ENCODE measurements at places on chromosomes 4 and X.

GRCh38 chrX:81996166-81996565, 794.3 kb downstream of the SH3BGRL start:
- DNase-seq = no peak

DNA sequence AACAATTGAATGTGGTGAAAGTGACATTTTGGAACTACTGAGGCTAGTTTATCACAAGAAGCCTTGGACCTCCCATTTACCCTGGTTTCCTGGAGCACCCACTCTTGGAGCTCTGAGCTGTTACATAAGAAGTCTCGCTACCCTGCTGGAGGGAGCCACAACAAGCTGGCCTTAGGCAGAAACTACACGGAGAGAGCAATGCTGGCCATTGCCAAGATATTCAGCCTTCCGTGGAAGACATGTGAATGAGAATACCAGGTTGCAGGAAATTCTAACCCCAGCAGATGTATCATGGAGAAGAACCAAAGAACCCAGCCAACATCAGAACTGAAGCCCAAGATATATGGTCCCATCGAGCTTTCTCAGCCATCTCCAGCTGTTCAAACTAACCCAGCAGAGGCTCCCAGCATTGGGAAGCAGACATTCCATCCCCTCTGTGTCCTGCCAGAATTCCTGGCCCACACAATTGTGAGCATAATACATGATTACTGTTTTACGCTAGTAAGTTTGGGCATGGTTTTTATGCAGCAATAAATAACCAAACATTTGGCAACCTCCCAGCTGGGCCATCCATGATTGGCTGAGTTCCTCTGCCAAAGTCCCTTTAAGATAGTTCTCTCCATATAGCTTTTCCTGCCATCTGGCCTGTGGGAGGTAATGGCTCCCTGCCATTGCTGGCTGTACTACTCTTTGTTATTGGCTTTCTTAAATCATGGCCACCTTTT, 17.9 kb upstream of the PDE5A start:
- DNase-seq = no peak

DNA sequence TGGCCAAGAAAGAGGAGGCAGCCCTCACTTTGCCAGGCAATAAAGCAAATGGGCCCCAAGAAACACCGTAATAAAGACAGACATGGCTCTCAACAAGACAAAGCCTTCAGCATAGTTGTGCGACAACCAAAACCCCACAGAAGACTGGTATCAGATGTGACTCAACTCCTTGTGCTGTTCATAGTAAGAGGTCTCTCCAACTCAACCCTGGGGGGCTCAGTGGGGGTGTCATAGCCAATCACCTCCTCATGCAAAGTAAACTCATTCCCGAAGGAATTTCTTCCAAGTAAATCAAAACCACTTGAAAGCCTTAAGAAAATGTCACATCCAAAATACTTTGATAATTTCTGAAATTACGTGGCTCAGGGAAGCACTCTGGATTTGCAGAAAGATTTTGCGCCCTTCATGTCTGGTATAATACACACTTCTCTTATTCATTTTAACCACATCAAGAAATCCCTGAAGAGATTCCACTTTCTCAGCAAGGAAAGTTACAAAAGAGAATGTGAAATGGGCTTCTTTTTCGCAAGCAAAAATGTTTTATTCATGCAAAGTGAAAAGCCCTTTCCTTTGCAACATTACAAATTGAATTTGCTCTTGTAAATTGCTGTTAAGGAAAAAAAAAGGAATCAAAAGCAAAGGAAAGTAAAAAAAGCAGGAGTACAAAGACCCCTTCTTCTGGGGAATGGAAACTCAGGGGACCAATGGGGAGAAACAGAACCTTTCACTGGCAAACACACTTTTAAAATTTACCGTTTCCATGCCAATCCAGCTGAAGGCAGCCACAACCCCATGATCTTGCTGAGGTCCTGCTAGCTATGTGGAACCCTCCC, 137.4 kb downstream of the NSUN7 start:
- DNase-seq = no peak

- DNase-seq = peak; percentile 12
Measured at GRCh38 chr4:14254252-14254651, 626.7 kb upstream of the BOD1L1 start.

GRCh38 chrX:29555465-29556091, 659.8 kb upstream of the MAGEB2 start:
- DNase-seq = no peak

- no peak for DNase-seq
Measured at GRCh38 chrX:3584415-3584996, 128.9 kb downstream of the PRKX start.

DNA sequence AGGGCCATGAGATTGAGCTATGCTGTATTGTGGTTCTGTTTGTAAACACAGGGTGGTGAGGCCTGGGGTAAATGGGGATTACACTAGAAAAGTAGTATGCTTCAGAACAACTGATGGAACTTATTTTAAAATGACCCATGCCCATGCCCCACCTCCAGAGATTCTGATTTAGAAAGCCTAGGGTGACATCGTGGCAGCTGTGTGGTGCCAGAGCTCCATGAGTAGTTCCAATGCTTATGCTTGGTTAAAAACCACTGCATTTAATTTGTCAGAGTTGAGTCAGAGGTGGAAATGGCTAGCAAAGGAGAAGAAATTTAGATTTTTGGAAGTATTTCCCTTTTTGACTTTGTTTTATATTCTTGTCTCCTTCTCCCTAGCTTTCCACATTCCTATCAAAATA, 63.4 kb upstream of the PDE5A start:
- no peak for DNase-seq

- DNase-seq = no peak
Measured at GRCh38 chrX:130769835-130770234, 133.2 kb downstream of the ENOX2 start.

DNA sequence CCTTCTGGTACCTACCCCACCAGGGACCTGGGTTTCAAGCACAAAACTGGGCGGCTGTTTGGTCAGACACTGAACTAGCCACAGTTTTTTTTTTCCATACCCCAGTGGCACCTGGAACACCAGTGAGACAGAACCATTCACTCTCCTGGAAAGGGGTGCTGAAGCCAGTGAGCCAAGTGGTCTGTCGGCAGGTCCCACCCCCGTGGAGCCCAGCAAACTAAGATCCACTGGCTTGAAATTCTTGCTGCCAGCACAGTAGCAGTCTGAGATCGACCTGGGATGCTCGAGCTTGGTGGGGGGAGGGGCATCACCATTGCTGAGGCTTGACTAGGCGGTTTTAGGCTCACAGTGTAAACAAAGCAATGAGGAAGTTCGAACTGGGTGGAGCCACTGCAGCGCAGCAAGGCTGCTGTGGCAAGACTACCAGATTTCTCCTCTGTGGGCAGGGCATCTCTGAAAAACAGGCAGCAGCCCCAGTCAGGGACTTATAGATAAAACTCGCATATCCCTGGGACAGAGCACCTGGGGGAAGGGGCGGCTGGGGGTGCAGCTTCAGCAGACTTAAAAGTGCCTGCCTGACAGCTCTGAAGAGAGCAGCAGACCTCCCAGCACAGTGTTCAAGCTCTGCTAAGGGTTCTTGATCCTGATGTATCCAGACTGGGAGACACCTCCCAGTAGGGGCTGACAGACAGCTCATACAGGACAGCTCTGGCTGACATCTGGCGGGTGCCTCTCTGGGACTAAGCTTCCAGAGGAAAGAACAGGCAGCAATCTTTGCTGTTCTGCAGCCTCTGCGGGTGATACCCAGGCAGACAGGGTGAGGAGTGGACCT, 223.0 kb downstream of the COX18 start:
- DNase-seq = no peak

- DNase-seq = no peak
Measured at GRCh38 chr4:21952549-21952948, 4.0 kb upstream of the KCNIP4 start.

DNA sequence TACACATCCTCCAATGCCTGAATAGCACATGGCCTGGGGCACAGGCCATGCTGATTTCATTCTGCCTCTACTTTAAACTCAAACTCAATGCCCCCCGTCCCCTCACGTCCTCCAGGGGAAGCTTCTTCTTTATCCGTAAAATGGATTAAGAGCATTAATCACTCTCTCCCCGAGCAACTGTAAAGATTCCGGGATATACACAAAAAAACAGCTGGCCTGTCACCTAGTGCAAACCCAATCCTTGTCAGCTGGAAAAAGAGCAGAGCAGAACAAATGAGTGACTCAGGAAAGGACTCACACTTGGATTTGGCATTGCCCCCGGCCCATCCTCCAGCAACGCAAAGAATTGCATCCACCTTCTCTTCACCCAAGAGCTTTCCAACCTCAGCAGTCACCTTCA, 7.8 kb downstream of the QDPR start:
- DNase-seq = no peak

DNA sequence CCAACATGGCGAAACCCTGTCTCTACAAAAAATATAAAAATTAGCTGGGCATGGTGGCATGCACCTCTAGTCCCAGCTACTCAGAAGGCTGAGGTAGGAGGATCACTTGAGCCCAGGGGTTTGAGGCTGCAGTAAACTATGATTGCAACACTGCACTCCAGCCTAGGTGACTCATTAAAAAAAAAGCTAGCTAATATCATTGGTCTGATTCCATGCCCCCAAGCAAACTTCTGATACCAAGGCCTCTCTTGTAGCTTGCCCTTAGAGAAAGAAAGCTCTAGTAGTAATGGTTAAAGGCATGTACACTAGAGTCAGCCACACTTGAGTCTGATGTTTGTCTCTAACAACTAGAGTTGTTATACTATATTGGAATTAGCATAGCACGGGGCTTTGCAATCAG, 32.6 kb upstream of the PHF8 start:
- no peak for DNase-seq

GRCh38 chr4:106717091-106717490, 319.0 kb downstream of the DKK2 start:
- DNase-seq = no peak

- no peak for DNase-seq
Measured at GRCh38 chr4:171896426-171896825, 83.2 kb downstream of the GALNTL6 start.

GRCh38 chrX:128616933-128617332, 564.7 kb upstream of the ACTRT1 start:
- DNase-seq = no peak

- DNase-seq = no peak
Measured at GRCh38 chrX:20452487-20452886, 185.8 kb upstream of the RPS6KA3 start.

- no peak for DNase-seq
Measured at GRCh38 chr4:78543424-78544125, 8.0 kb upstream of the ANXA3 start.

- DNase-seq = no peak
Measured at GRCh38 chr4:156898373-156899117, 73.1 kb downstream of the PDGFC start.

GRCh38 chr4:118973295-118973694, 84.6 kb downstream of the SYNPO2 start:
- no peak for DNase-seq

- no peak for DNase-seq
Measured at GRCh38 chrX:148728901-148729300, 228.5 kb downstream of the AFF2 start.

GRCh38 chr4:61468024-61468720, 268.0 kb downstream of the ADGRL3 start:
- DNase-seq = no peak

- no peak for DNase-seq
Measured at GRCh38 chr4:159071178-159071968, 31.5 kb upstream of the RAPGEF2 start.

GRCh38 chrX:16711893-16712547, 449 bp downstream of the CTPS2 start:
- DNase-seq = peak; percentile 19

DNA sequence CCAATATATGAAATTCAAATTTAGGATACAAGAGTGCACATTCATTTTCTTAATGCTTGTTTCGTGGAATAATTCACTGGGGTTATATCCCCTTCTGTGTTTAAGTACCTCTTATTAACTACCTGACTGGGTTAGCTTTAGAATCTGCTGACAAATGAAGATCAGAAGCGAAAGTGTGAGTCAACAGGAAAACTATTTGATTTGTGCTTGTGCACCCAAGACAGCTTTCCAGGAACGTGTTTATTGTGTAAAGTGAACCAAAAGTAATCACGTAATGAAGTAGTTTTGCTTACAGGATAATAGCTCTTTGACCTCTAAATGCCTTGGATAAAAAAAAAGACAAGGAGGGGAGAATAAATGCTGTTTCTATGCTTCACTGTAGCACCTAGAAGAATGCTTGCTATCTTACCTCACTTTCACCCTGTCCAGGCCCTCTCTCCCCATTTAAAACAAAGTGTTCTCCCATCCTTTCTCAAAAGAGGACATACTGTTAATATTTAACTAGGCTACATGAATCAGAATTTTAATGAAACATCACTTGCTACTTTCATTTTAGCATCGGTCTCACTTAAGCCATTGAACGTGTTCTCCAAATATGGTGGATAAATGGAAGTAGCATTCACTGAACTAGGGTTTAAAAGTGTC, 141.9 kb downstream of the THOC2 start:
- no peak for DNase-seq

- no peak for DNase-seq
Measured at GRCh38 chr4:118287711-118288451, 64.9 kb downstream of the PRSS12 start.

- no peak for DNase-seq
Measured at GRCh38 chr4:833156-833555, 7.2 kb upstream of the CPLX1 start.

GRCh38 chrX:35101901-35102300, 159.3 kb downstream of the FAM47B start:
- no peak for DNase-seq

- DNase-seq = no peak
Measured at GRCh38 chrX:109879991-109880390, 122.9 kb upstream of the TMEM164 start.

- no peak for DNase-seq
Measured at GRCh38 chr4:92969650-92970379, 666.0 kb downstream of the GRID2 start.

DNA sequence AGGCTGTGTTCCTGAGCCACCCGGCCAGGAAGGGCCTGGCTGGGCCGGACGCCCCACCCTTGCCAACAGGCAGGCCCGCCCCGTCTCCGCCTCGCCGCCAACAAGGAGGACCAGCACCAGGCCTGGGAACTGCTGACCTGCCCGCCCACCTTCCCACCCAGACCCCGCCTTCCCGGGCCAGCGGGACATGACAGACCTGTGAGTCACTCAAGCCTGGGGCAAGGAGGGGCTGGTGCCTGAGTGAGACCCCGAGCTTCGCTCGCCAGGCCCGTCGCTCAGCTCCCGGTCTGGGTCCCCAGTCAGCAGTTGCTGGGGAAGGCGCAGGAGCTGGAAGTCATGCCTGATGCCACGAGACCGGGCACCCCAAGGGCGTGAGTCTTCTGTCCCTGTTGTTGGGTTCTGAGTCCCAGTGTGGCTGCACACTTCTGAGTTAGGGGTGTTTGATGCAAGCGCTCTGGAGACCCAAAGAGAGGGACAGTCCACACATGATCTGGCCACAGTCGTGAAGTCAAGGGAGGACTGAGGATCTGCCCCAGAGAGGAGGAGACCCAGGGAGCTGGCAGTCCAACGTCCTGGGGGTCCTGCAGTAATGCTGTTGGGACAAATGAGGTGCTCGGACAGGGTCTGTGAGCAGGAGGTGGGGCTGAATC, at the start of gene DNASE1L1:
Gene DNASE1L1, minus strand, starts transcription at position 33 of the 650 bp plus-strand sequence. CDS start 3,686 bp downstream, outside the sequence.
- DNase-seq = peak; percentile 79

- no peak for DNase-seq
Measured at GRCh38 chr4:53960843-53961242, 103.6 kb downstream of the CHIC2 start.
